ENCODE measurements at places on chromosomes 11 and 22.

GRCh38 chr11:104856607-104857006 lies 41.7 kb downstream of the CASP12 start:
- DNase-seq: no peak

GRCh38 chr11:128069665-128070064 lies 517.7 kb downstream of the ETS1 start:
- DNase-seq: no peak

- DNase-seq: no peak
Observed at GRCh38 chr22:40113696-40114095, 64.0 kb upstream of the TNRC6B start.

- DNase-seq: peak; percentile 68
Observed at GRCh38 chr11:47186700-47187695, 764 bp upstream of the PACSIN3 start.

DNA sequence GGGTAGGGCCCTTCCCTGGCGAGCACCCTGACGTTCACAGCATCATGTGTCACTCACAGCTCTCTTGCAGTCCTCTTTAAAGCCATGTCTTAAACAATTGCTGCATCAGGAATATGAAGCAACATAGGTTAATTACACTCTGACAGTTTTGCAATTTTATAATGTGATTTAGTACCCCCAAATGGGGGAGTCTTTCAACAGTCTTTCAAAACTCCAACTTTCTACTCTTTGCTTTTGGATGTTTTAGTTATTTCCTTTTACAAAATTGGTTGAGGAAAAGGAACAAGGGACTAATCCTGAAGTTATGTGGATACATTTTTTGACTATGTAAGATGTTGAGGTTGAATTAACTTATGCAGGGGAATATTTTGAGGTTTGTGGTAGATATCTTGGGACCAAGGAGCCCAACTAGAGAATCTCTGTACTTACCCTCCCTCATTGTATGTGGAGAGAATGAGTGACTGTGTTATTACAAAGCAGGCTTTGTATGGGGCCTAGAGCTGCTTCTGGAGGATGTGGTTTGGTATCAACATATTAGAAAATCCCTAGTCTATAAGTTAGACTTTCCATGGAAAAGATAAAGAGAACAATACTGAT lies at the start of gene MMP8:
Gene MMP8, minus strand, starts transcription at position 51 of the 597 bp plus-strand sequence. CDS start 99 bp downstream, outside the sequence.
- no peak for DNase-seq

DNA sequence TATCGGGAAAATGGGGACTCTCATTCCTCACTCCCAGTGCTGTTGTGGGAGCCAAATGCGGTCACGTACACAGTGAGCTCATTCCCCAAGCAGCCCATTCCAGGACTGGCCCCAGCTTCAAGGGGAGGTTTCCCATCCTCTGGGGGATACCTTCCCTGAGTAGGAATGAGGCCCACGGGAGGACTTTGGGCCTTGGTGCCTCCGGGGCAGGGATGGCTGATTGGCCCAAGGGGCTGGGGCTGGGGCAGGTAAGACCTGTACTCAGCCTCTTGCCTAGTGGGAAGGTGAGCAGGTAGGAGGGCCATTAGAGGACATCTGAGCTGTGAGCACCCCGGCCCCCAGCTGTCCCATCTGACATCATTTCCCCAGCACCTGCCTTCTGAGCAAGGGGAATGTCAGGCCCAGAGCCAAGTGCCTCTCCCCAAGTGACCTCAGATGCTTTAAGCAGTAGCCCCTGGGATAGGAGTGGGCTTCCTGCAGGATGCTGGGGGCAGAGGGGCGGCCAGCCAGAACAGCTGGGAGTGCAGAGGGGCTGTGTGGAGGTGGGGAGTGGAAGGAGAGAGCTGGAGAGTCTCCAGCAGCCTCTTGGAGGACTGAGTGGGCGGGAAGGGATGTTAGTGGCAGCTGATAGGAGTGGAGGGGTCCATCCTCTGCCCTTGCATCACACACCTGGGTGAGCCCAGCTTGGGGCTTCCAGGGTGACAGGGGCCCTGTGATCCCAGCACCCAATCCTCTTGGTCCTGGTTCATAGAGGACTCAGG lies 58.4 kb downstream of the CD82 start:
- no peak for DNase-seq

DNA sequence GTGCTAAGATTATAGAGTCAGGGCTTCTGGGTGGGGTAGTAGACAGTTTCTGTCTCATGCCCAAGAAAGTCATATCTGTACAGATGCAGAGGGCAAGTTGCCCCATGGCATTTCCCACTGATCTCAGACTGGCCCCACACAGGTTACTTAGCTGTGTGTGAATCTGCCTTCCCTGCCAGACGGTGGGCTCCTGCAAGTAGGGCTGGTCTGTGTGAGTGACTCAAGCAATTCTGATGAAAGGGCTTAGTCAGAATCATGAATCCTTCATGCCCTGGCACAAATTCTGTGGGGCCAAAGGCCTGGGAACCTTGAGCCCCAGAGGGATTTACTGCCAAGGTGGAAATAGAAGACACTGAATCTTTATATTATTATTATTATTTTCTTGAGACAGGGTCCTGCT lies 30.4 kb downstream of the USH1C start:
- DNase-seq: no peak

DNA sequence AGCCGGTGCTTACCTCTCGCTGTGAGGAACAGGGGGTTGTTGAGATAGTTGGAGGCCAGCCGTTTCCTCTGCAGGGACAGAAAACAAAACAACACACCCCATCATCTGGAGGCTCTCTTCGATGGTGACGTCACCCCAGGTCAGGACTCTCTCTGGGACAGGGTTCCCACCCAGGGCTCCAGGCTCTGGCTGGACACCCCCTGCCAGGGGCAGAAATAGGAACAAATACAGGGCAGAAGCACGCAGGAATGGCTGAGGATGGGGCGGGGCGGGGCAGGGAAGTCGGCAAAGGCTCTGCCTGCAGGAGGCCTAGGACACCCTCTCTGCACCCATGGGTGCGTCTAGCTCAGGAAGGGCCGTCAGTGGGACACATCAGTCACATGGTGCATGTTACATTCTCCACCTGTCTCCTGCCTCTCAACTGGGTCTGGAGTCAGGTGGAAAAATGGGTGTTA lies 118.5 kb downstream of the PHF21B start:
- no peak for DNase-seq

- DNase-seq: no peak
Observed at GRCh38 chr11:19777377-19778102, 64.9 kb downstream of the NAV2 start.

- no peak for DNase-seq
Observed at GRCh38 chr11:46918083-46918787, at the start of gene LRP4. Gene LRP4, minus strand, starts transcription at chr11:46918550. Its CDS starts 171 bp downstream, at chr11:46918379.

GRCh38 chr22:44182588-44183286 lies 2.0 kb downstream of the PARVG start:
- DNase-seq: no peak

GRCh38 chr22:22374579-22374978 lies 130.0 kb downstream of the VPREB1 start:
- no peak for DNase-seq

DNA sequence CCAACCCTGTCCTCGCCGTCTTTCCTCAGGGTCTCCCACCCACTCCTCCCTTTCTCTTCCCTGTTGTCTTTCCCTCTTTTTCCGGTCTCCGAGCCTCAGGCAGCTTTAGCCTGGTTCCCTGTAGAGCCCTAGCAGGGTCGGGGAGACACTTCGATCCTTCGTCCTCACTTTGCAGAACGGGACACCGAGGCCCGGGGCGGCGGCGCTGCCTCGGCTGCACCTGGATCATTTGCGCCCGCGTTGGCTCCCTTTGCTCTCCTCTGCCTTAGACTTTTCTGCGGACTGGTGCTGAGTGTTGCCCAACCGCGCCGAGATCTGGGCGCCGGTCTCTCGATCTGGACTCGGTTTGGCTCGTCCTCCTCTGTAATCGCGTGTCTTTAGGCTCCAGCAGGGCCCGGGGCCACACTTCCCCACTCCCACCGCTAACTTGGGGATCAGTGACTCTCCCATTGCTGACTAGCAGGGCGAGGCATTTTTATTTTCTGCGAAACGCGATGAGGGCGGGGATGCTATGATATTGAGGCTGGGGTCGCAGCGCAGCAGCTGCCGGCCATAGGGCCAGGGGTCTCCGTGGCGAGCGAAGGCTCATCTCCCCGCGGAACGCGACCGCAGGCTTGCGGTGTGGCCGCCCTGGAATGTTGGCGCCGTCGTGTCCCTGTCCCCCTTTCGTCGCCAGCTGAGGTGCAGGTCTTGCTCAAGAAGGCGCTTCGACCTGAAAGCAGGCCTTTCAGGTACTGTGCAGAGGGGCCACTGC lies 1.6 kb upstream of the E2F8 start:
- DNase-seq: no peak

- DNase-seq: no peak
Observed at GRCh38 chr22:50274311-50274710, 4.1 kb upstream of the MAPK11 start.

DNA sequence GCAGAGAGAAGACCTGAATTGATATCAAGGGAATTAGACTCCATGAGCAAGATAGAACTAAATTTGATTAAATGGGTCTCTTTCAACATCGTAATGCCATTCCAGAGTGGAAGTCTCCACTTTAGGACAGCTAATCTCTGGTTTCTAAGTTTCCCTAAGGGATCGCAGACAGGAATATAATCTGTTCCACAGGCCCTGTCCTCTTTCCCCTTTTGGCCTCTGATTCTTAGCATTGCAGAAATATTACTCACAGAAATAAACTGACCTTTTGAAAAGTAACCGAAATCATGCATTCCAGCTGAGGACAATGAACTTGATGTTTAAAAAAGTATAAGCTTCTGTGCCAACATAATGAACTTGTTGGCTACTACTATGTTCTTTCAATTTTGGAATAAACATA lies 227.8 kb downstream of the ETS1 start:
- no peak for DNase-seq

DNA sequence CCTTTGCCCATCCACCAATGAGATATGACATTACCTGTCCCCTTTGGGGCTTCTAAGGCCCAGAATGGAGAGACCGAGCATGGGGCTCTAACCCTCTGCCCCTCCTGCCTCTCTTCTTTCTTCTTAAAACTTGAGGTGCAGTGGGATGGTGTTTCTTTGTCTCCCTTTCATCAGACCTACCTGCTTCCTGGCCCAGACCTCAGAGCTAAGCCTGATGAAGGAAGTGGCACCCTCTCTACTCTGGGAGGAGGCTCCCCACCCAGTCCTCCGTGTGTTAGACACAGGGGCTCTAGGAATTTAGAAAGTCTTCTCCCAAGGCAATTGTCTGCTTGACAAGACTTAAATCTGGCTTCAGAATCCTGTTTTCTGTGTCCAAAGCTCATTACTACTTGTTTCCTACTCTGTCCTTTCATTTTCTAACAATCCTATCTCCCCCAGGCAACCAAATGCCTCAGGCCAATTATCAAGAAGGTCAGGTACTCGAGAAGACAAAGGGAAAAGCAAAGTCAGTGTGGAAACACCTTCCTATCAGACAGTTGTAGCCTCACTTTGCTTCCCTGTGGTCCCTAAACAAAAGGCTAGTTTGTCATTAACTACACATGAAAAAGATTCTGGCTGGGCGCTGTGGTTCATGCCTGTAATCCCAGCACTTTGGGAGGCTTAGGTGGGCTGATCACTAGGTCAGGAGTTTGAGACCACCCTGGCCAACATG lies 20.3 kb upstream of the PARVA start:
- no peak for DNase-seq
